ENCODE measurements at places on chromosomes 6 and 20.

DNA sequence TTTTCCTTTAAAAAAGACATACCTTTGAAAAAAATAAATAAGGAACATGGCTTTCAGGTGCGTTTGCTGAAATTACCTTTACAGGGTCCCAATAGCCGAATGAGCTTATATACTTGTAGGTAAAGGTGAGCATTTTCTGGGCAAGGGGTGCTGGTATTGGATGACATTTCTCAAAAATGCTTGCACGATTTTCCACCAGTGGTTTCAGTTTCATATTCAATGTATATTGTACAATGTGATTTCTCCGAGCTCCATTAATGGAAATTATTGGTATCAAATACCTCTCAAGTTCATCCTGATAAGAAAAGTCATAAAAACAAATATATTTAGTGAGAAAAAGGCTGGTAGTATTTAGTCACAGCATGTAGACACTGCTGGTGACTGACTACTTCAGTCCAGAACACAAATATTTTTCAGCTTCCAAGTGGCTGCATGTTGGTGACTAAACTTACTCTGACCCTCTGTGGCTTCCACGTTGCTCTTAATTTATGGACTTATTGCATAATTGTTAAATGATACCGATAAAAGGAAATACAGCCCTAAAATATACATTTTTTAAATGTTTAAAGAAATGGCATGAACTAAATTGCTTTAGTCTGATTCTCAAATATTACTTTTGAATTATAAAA lies 32.9 kb upstream of the ZBTB24 start:
- DNase-seq, result no peak

DNA sequence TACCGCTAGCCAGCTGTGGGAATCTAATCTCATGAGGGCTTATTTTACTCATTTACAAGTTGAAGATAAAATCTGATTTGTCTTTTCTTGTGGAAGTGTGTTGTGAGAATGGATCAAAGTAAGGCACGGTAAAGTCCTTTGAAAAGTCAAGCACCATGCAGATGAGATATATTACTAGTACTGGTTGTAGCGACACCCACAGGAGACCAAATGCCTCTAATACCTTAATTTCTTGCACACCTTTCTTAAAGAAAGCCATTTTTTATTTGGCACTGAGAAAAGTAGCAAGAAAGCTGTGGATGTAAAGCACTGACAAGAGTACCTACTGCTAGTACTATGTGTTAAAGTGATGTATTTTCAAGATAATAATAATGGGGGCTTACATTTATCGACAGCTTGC lies 191.0 kb upstream of the MMS22L start:
- no peak for DNase-seq

GRCh38 chr6:16409531-16410441 lies 171.4 kb downstream of the GMPR start:
- DNase-seq, result no peak

GRCh38 chr6:19159561-19159960 lies 677.6 kb upstream of the ID4 start:
- no peak for DNase-seq
